ENCODE measurements at places on chromosomes 1 and 21.

DNA sequence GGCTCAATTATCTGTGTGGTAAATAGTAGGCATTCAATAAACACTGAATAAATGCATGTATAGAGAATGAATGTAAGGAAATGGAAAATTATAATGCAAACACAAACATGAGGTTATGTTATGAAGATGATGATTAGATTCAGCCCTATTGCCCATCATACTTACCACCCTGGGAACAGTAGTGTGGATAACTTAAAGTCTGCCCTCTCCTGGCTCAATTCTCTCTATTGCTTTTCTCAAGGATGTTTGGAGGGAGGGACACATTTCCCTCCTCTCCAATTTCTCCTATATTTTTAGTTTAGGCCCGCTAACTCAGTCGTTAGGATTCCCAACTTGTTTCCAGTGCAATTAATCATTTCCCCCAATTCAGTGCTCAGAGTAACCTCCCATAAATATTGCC lies 101.5 kb upstream of the TNR start:
- no peak for DNase-seq

DNA sequence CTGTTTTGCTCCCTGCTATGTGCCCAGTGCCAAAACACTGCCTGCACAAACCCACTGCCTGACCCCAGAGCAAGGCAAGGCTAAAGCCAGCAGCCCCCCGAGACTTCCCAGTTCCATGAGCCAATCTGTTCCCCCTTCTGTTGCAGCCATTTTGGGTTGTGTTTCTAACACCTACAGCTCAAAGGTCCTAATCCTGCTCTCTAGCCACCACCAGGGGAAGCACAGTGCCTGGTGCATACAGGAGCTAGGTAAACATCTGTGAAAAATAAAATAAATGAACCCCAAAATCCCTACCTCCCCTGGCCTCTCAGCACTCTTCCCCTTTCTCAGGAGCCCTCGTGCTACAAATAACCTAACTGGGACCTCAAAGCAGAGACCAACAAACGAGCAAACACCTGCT lies 190.2 kb downstream of the MATN1 start:
- no peak for DNase-seq

GRCh38 chr1:115198938-115199337 lies 109.6 kb upstream of the TSPAN2 start:
- DNase-seq = no peak

GRCh38 chr1:9787702-9788101 lies 36.1 kb downstream of the CLSTN1 start:
- DNase-seq = peak; percentile 47

DNA sequence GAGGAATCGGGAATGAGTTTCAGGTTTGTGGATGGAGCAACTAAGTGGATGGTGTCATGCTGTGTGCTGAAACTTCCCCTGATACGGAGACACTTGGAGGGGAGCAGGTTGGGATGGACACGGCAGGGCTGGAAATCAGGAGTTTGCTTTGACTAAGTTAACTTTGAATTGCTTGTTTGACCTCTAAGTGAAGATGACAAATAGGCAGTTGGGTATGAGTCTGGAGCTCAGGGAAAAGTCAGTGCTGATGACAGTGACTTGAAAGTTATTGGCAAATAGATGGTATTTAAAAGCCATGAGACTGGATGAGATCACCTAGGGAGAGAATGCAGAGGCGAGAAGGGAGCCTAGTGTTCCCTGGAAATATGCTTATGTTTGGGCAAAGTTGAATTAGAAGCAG lies 12.8 kb upstream of the ZSCAN20 start:
- no peak for DNase-seq

- no peak for DNase-seq
Measured at GRCh38 chr1:11280719-11281376, 7.8 kb downstream of the UBIAD1 start.

GRCh38 chr1:111176678-111177077 lies 23.8 kb downstream of the DENND2D start:
- DNase-seq = no peak

All from stimulated activated CD4-positive, alpha-beta T cell treated with anti-CD3 and anti-CD28 coated beads, Interleukin-4, amount 100 ng/mL, for 1 hour (primary cell).